ENCODE measurements at places on chromosomes 2 and 18.

GRCh38 chr18:25113566-25113965 is 238.4 kb downstream of the ZNF521 start:
- no peak for DNase-seq

GRCh38 chr18:69882965-69883668 is 64.6 kb downstream of the CD226 start:
- DNase-seq = no peak

DNA sequence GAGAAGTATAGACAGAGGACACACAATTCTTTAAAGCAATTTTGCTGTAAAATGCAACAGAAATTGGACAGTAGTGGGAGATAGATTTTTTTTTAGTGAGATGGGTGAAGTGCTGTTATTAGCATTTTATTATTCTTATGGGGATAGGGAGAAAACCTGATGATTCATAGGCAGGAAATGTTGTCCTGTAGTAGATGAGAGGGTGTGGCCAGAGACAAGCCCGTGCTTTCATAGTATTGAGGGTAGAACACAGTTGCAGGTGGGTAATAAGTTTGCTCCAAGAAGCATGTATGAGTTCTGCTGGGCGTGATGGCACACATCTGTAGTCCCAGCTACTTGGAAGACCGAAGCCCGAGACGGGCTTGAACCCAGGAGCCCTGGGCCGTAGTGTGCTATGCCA is 128.3 kb upstream of the ARHGAP28 start:
- DNase-seq = no peak

- DNase-seq = no peak
These were observed 29.8 kb downstream of the UPP2 start for GRCh38 chr2:158131483-158131912.

- no peak for DNase-seq
These were observed 7.7 kb downstream of the WNT10A start for GRCh38 chr2:218888341-218888740.
